Activated CD8-positive, alpha-beta T cell treated with anti-CD3 and anti-CD28 coated beads for 36 hours (primary cell): ENCODE measurements at places on chromosomes 1 and 21.

DNA sequence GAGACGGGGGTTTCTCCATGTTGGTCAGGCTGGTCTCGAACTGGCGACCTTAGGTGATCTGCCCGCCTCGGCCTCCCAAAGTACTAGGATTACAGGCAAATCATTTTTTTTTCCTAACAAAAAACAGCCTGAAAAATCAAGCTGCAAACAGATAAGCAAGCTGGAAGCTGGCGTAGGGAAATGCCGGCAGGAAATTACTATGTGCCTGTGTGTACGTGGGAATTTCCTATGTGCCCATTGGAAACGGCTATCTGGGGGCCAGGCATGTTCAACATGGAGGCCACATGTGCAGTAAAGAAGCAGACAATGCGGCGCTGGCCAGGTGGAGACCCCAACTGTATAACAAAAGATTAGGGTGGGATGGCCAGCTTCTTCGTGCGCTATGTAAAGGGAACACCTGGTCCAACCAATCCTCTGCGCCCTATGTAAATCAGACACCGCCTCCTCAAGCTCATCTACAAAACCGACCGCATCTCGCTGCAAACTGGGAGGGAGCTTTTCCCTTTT is 9.1 kb upstream of the AADACL4 start:
- no peak for DNase-seq

DNA sequence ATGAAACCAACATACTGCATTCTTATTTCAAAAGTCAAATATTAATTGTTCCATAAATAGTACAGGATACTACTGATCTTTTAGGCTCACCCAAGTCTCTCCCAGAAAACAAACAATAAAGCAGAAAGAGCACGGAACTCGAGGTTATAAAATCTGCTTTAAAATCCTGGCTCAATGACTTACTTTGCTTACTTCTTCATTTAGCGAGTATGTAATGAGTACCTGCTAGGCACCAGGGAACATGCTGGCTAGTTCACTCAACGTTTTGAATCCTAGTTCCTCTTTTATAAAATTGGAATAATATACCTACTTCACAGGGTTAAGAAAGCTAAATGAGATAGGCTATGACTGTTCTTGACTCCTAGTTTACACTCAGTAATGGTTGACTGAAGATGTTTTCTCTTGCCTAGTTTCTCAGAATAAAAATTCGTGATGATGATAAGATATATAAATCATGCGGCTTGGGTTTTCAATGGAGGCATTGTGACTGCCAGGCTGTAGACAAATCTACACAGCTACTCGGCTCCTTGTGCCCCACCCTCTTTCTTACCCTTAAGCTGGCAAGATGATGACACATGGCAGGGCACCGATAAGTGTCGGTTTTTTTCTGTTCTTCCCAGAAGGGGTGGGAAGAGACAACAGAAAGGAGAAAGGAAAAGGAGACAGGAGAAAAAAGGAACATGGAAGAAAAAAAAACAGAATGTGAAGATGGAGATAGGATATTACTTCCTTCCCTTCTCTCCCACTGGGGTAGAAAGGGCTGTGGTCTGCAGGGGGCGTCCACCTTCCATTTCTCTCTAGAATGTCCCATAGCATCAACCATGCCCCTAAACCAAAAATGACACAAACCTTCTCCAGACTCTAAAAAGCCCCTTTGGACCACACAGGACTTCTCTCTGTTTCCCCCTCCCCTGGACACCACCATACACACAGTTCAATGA is 507.1 kb downstream of the SMYD3 start:
- DNase-seq, result no peak

DNA sequence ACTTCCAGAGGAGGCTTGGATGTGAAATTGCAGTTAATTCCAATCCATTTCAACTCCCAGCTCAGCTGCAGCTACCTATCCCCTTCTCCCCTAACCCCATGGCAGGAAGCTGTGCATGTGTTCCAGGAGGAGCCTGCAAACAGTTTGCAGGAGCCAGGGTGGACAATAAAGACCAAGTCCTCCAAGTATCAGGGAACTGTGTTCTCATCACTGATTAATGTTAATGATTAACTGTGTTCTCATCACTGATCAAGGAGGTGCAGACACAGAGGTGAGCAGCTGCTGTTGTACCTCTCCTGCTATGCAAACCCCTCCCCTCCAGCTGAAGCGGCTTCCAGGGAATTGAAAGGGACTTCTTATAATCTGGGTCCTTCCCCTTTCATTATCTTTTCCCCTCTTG is 19.2 kb downstream of the CLDN19 start:
- no peak for DNase-seq

- no peak for DNase-seq
Measured at GRCh38 chr1:100397681-100398080, 45.4 kb downstream of the CDC14A start.

DNA sequence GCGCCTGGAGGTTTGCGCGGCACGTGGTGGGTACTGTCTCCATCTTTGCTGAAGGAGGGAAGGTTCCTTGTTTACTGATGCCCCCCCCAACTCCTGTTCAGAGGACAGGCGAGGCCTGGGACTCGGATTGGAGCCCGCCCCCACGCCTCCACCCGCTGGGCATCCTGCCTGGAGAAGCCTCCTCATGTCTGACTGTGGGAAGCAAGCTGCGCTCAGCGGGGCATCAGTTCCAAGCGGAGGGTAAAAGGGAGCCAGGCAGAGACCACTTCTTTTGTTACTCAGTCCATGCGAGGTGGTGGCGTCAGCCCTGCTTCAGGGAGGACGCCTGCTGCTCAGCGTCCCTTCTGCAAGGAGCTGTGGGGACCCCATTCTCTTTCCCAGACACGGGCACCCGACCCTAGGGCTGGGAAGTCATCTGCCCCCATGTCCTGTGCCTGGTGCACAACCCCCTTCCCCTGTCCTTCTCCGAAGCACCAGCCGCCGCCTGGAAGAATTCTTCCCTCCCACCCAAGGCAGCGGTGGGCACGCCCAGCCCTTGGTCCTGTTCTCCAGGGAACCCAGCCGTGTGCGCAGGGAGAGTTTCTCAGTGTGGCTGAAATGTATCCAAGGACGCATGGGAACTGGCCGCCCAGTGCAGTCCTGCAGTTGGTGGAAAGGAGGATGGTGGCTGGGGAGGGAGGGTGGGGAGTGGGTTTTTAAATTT is 414.0 kb downstream of the CAMTA1 start:
- DNase-seq, result no peak

DNA sequence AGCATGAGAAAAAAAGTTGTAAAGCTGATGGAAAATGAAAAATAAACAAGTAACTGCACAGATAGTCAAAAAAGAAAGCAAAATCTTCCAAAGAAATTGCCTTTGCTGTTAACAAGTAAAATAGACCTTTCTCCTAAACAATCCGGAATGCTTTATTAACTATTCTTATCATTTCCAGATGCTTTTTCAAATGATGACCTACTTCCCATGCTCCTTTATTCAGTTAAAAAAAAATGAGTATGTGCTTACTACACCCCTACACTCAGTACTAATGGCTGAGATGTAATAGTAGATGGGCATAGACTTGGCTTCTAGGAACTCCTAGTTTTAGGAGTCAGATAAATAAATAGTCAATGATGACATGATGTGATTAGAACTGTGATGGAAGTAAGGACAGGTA is 108.5 kb downstream of the NIBAN1 start:
- no peak for DNase-seq

DNA sequence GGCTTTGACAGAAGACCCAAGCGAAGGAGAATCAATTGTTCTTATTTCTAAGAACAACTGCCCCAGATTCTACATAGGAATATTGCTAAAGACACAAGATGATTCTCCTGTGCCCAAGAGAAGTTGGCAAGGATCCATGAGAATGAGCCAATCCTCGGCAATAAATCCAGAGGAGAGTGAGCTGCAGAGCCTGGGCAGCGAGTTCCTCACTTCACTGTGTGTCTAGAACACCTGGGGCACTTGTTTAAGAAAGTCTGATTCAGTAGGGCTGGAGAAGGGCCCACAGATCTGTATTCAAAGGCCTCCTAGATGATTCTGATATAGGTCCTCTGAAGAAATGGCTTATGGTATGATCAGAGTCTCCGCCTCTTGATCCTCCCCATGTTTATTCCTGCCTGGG is 31.8 kb downstream of the GADD45A start:
- no peak for DNase-seq

- no peak for DNase-seq
Measured at GRCh38 chr1:68276448-68276847, 44.1 kb upstream of the WLS start.

DNA sequence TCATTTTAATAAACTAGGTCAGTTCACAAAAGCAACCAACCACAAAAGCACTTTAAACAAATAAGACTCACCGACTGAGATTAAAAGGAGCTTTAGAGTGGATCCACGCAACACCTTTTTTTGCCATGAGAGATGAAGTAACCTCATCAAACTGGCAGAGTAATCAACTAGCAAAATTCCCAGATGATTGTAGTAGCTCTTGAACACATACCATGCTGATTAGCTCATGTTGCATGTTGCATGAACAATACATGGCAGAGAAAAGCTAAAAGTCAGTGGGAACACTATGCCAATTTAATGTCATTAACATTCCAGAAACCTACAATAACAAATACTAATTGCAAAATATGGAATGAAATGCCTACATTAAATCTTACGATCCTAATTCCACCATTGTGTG is 4.1 kb downstream of the WARS2 start:
- DNase-seq, result no peak

GRCh38 chr1:218480588-218481099 is 135.5 kb downstream of the TGFB2 start:
- no peak for DNase-seq

GRCh38 chr1:223631956-223632355 is 33.5 kb downstream of the CAPN8 start:
- no peak for DNase-seq

- DNase-seq, result no peak
Measured at GRCh38 chr21:39088031-39088370, 95.2 kb downstream of the PSMG1 start.

DNA sequence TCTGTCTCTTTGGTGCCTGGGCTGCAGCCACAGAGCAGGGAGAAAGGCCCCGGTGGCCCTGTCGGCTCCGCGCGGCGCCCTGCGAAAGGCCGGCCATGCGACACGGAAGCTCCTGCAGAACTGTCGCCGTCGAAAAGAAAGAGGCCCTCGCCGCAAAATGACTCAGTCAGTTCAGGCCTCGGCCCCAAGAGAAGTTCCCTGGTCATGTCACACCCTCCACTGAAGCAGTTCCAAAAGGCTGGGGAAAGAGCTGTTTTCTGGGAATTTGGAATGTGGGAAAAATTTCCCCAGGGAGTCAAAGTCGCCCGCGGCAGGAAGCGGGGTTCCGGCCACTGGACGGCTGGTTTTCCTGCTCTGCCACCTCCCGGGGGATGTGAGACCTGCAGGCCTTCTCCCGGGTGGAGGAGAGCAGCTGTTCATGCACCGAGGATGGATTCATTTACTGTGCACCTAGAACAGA is 115.8 kb upstream of the ZNF678 start:
- DNase-seq, result no peak

DNA sequence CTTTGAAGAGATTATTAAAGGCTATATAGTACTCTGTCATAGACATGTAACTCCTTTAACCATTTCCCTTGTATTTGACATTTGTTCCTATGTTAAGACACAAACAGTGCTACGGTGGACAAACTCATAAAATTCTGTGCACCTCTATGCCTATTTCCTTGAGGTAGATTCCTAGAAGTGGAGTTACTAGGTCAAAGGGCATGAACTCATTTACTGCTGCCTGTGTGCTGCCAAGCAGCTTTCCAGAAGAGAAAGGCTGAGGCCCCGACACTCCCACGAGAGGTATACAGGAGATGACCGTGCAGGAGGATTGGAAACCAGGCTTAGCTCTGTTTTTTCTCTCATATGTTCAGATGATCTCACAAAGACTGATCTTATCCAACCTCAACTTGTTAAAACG is 34.4 kb upstream of the TENT5C start:
- DNase-seq, result no peak

DNA sequence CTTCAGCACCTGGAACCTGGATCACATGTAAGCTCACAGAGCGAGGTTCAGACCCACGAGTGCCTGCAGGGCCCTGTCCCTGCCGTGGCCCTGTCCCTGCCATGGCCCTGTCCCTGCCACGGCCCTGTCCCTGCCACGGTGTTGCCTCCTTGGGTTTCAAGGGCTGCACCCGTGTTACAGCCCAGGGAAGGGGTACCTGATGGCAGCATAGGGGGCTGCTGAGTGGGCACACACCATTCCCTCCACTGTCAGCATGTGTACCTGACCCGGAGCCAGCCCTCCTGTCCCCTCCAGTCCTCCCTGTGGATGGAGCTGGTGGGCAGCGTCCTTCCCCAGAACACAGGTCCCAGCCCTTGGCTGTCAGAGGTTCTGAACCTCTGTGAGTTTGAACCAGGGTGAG is 15.3 kb downstream of the DFFB start:
- DNase-seq, result no peak

DNA sequence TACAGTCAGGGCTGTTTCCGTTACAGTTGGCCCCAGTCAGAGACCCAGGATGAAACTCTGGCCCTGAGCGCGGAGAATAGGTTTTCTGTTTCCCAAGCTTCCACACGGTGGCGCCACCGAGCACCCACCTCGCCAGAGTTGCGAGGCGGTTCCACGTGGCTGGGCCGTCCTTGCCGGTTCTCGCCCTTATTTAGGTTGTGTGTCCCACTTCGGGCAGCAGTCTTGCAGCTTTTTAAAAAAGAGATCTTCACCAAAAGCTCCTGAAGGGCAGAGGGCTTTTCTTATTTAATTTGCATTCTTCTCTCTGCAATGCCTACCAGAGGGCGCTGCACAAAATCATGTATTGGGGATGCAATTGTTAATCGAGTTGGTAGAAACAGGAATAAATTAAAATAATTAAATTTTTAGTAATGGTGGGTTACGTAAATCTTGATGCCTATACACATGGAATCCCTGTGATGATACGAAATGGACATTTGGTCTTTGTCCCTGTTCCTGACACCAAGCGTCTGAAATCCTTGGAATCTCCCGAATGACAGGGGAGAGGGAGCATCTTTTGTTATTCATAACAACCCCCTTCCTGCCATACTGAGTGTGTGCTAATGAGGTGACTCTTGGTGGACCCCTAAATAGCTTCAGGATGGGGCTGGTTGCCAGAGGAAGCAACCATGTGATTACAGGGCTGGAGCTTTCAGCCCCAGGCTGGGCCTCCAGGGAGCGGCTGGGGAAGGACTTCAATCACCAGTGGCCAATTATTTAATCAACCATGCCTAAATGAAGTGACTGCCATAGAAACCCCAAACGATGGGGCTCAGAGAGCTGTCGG is 5.6 kb upstream of the S100A7 start:
- peak; percentile 73 for DNase-seq

DNA sequence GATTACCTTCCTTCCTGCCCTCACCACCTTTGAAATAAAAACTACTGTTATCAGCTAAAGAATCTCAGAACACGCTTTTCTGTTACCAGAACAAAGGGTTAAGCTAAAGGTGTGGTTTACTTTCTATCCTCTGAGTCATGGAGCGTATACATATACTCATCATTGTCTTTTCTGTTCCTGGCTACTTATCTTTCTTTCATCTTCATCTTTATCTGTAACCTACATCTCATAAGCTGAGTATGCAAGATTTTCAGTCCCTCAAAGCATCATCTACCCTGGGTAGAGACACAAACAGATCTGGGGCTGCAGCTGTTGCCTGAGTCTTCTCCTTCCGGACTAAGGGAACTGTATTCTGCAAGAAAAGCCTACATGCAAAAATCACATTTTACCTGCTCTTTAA is 75.6 kb downstream of the LMO4 start:
- peak; percentile 12 for DNase-seq
